ENCODE measurements at places on chromosomes 6 and 20.

- no peak for DNase-seq
Observed at GRCh38 chr6:170069611-170070010, 221.3 kb downstream of the DLL1 start.

GRCh38 chr6:144415835-144416237 is 130.7 kb downstream of the UTRN start:
- no peak for DNase-seq

- no peak for DNase-seq
Observed at GRCh38 chr6:115512923-115513322, 547.8 kb downstream of the FRK start.

- peak; percentile 39 for DNase-seq
Observed at GRCh38 chr6:137661601-137662000, 167.4 kb upstream of the OLIG3 start.

DNA sequence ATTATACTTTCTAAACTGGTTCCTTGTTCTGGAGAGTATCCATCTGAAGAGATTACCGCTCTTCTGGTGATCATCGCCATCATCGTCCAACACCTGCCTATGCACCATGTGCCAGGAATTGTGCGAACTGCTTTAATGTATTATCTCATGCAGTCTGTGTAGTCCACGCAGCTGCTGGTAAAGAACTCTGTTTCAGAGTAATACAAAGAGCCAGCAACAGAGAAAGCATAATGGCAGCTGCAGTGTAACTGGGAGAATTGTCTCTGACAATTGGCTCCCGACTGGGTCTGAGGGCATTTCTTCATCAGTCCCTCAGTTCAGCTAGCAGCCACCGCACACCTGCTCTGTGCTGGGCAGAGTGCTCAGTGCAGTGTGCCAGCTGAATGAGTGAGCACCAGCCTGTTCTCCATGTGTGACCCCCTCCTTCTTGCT is 383.4 kb downstream of the GRIK2 start:
- DNase-seq: no peak

GRCh38 chr20:10939331-10939941 is 265.6 kb upstream of the JAG1 start:
- no peak for DNase-seq

- DNase-seq: no peak
Observed at GRCh38 chr20:62815066-62815991, 1.5 kb upstream of the COL9A3 start.

DNA sequence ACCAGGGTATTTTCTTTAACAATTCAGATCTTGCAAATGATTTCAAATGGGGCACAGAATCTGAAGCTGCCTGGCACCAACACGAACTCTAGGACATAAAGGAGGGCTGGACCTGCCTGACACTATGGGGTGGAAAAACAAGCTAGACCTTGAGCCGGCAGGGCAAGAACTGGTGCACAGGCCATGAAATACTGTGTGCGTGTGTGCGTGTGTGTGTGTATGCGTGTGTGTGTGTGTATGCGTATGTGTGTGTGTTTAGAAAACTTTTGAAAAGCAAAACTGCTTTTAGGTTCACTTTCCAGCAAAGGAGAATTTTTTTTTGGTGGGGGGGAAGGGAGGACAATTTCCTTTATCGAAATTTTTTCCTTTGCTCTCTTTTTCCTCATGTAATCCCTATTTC is 11.9 kb upstream of the QKI start:
- DNase-seq: no peak

GRCh38 chr20:62402456-62403150 is 4.5 kb downstream of the CABLES2 start:
- no peak for DNase-seq

GRCh38 chr6:132412656-132413498 is 11.6 kb upstream of the MOXD1 start:
- DNase-seq: no peak

DNA sequence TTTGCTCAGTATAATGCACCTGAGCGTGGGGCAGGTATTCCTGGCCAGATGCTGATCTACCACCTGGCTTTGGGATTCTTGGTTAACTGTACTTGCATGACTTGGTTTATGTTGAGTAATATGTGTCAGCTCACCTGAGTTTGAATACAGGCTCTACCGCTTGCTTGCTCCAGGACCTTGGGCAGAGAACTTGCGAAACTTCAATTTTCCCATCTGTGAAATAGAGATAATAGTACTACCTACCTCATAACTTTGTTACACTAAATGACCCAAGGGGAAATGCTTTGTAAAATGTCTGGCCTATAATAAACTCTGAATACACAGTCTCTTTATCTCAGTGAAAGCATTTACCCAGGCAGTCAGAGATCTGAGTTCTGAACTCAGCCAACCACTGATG is 51.8 kb downstream of the SCAND1 start:
- DNase-seq: no peak

- no peak for DNase-seq
Observed at GRCh38 chr20:56998438-56998837, 268.0 kb downstream of the BMP7 start.

- peak; percentile 73 for DNase-seq
Observed at GRCh38 chr6:28542440-28543296, 17.0 kb downstream of the GPX5 start.

DNA sequence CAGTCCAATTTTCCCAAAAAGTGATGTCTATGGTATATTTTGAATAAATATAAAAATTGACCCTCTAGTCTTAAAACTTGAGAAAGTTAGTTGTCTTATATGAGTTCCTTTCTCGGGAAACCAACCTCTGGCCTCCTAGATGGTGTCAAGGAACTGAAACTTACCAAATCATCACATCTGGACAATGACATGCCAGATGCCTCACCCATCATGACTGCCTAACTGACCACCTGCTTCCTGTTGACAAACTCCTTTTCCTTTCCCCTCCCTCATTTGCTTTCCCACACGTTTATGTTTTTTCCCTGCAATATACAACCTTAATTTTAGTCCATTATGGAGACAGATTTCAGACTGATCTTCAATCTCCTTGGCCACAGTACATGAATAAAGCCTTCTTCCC is 731.0 kb downstream of the EPHA7 start:
- DNase-seq: no peak

DNA sequence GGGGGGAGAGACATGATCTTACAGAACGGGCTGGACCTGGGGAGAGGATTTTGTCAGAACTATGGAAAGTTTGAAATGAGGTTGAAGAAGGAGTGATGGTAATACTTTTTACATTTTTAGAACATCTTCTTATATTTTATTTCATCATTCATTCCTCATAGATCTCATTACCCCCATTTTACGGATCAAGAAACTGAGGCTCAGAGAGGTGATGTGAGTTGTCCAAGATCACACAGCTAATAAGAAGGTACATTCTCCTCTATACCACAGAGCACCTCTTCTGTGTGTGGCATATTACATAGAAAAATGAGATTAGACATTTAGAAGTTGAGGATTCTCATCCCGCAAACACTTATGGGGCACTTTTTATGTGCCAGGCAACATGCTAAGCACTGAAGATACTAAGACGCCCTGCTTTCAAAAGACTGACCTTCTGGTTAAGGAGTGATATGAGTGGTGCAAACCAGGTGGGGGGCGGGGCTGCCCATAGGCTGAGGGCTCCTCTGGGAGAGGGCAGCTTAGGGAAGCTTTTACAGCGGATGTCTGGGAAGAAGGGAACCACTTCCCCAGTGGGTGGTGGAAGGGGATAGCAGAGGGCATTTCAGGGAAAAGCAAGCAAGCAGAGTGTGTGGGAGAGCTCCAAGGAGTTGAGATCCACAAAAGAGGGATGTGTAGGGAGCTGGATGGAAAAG is 17.4 kb upstream of the RNF39 start:
- DNase-seq: no peak

- DNase-seq: no peak
Observed at GRCh38 chr6:140855520-140855919, 1277.2 kb upstream of the GJE1 start.

DNA sequence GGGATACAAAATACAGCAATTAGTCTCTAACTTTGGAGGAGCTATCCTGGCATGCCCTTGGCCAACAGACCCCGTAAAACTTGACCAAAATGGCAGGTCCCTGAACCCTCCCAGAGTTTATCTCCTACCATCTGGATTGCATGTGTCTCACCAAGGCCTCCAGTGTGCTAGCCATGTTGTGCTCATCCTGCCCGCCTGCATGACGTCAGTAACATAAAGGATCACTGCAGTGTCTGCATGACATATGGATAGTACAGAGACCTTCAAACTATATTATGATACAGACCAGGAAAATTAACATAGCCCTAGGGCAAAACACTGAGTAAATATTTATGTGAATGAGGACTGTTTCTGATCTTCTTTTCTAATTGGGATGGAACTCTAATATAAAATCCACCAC is 25.3 kb downstream of the CPXM1 start:
- no peak for DNase-seq

GRCh38 chr6:161271343-161272030 is 2.4 kb downstream of the AGPAT4 start:
- DNase-seq: no peak

- DNase-seq: no peak
Observed at GRCh38 chr20:59015812-59016711, 3.2 kb upstream of the TUBB1 start.

GRCh38 chr6:79621579-79621978 is 9.6 kb upstream of the SH3BGRL2 start:
- DNase-seq: no peak

- DNase-seq: no peak
Observed at GRCh38 chr6:154503658-154504057, 6.8 kb downstream of the CNKSR3 start.

GRCh38 chr6:135310291-135310690 is 129.2 kb downstream of the MYB start:
- DNase-seq: no peak

- DNase-seq: no peak
Observed at GRCh38 chr6:43058531-43058930, 703 bp downstream of the MRPL2 start.

GRCh38 chr20:48191200-48191599 is 405.9 kb upstream of the SULF2 start:
- no peak for DNase-seq

DNA sequence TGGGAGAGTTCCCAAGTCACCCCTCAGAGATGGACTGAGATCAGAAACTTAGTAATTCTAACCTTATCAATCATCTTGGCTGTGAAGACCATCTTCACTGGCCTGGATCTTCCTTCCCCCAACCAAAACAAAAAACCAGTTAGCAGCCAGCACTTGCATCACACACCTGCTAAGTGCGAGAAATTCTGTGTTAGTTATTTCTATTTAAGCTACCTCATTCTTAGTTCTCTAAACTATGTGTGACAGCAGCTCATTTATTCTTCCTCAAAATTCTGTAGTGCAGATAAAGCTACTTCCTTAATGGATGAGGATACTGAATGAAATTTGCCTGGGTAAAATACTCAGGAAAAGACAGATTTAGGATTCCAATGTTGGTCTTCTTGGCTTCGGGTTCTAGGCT is 18.2 kb upstream of the TAGAP start:
- no peak for DNase-seq

- no peak for DNase-seq
Observed at GRCh38 chr6:69061066-69061465, 426.0 kb downstream of the ADGRB3 start.

DNA sequence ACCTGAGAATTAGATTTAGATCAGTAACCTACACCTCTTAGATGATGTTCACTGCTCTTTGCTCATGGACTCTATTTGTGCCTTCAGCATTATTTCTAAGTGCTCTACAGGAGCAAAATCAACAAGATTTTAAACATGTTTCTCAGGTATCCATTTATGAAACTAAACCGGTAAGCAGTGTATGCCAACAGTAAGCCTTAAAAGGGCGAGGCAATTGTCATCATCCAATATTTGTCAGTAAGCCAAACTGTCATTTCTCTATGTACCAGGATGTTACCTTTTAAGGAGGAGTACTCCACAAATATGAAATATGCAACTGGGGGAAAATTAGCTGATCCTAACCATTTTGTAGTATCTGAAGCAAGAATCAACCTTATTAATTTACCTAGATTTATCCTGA is 69.6 kb upstream of the ZNF184 start:
- DNase-seq: no peak

DNA sequence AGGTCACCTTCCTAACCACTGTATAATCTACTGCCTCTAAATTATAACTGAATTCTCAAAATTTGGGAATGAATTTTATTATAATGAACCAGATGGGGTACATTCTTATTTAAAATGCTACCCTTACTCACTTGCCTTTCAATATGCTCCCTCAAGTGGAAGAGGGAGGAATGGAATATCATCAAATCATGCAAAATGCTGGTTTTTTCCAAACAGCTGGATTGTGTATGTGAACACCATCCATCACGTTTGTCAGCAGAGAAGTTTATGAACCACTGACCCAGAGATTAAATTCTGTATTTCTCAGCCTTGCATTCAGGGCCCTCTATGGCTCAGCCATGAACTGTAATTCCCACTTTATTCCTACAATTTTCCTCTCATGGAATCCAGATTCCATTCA is 40.5 kb downstream of the CBLN4 start:
- DNase-seq: no peak

DNA sequence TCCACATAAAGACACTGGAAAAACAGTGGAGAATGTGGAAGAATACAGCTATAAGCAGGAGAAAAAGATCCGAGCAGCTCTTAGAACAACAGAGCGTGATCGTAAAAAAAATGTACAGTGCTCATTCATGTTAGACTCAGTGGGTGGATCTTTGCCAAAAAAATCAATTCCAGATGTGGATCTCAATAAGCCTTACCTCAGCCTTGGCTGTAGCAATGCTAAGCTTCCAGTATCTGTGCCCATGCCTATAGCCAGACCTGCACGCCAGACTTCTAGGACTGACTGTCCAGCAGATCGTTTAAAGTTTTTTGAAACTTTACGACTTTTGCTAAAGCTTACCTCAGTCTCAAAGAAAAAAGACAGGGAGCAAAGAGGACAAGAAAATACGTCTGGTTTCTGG is 57.1 kb downstream of the MAP3K4 start:
- no peak for DNase-seq

GRCh38 chr6:125050663-125051318 is 88.6 kb downstream of the RNF217 start:
- no peak for DNase-seq

GRCh38 chr6:8060346-8060745 is 3.8 kb downstream of the BLOC1S5 start:
- no peak for DNase-seq

DNA sequence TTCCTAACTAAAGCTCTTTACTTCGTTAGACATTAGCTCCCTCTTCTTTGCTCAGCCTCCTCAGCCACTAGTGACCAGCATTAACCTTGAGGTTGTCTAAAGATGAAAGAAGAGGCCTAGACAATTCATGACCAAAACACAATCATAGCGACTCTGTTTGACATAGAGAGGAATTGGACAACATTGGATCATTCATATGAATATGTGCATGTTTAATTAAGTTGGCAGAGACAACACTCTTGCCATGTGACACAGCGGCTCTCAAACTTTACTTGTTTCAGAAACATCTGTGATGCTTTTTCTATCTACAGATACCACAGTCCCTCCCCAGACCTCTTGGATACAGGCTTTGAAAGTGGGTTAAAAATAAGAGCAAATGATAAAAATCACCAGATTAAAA is 81.7 kb downstream of the LINC00237 start:
- DNase-seq: no peak

All from CD4-positive, alpha-beta T cell treated with Interleukin-4 for 1 hour (primary cell).